ENCODE measurements at places on chromosomes 5 and 9. TPM values are rescaled to one million over a fixed set of nuclear protein-coding genes. Genes with fewer than 3 reads are reported as not detected.

The RASGRF2 gene
- 15.3 TPM for total RNA-seq

The PCDHB13 gene
- 0.65 TPM for total RNA-seq

The JADE2 gene
- 35.0 TPM for total RNA-seq

The NR5A1 gene
- total RNA-seq, result not detected

The SLC23A1 gene
- total RNA-seq, result not detected

The PCDHGA11 gene
- total RNA-seq, result 5.3 TPM

The PTGES gene
- 0.32 TPM for total RNA-seq

The PLAC8L1 gene
- total RNA-seq, result not detected

The KCNMB1 gene
- total RNA-seq, result 0.32 TPM
